EH (cell line): ENCODE measurements at places on chromosomes 4 and X.

- DNase-seq: peak; percentile 86
Measured at GRCh38 chr4:8525383-8526120, 54.6 kb upstream of the GPR78 start.

DNA sequence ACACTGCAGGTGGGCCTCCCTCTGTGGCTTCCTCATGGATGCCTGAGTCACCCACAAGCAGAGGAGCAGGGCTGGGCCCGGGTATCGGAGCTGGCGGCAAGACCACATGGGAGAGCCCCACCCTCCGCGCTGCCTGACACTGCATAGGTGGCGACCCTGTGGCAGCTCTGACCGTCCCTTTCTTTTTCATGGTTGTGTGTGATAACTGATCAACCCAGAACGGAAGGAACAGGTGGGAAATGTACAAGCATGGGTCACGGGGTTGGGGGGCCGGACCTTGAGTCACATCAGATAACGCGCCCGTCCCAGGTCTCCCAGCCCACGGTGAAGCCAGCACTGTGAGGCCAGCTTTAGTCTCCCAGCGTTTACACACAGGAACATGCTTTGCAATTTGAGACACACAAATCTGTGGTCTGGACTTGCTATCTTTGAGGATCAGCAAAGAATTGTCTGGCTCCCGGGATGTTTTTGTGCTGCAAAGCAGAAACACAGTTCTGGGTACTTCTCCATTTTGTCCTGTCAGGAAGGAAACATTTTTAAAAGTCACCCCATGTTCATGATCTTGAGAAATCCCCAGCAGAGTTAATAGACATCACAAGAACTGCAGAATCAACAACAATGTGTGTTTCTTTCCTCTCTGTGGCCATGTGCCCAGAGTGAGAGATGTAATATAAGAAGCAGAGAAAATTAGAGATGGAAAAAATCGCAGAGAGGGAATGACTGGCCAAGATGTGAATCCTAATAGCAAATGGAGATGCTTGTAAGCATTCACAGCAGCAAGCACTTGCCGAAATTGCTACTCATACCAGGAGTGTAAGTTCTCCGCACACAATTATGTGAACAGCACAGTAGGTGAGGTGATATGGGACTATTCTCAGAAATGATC, 70.1 kb upstream of the CBR4 start:
- DNase-seq: peak; percentile 64

DNA sequence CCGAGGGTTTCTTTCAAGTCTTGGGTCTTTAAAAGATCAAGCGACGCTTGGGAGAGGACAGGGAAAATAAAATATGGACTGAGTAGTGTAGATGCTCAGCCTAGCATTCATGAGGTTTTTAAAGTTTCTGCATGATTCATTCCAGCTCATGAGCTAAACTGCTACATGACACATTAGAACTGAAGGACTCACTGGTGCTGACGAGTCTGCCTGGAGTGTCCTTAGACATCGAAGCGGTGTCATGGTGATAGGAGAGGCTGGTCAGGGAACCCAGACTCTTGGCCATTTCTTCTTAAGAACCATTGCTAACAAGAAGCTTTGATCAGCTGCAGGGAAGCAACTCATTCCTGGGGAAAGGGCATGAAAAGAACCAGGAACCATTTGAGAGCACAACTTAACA, 158.6 kb downstream of the TRIML1 start:
- no peak for DNase-seq

DNA sequence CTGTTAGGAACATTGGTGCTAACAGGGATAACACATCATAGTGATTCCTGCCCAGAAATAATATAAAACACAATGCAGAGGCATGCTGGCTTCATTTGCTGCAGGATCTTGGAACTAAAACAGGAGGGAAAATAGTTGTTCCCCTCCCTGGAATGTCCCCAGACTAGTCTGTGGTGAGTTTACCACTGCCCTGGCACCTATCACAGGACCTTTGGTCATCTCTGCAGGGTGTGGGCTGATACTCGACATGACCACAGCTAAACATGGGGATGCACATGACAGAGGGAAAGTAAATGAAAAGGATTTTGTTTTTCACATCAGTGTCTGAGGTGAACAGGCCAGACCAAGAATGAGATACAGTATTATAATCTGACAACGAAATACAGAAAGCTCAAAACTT, 160.2 kb upstream of the DKK2 start:
- no peak for DNase-seq
